WTC11 (cell line): ENCODE measurements at places on chromosomes 1 and 21. TPM values are rescaled to one million over a fixed set of nuclear protein-coding genes. Genes with fewer than 3 reads are reported as not detected.
A peak's percentile ranks its signal among the peaks of the same experiment; 100 is the strongest.

NUF2 gene
- total RNA-seq, result 25.9 to 32.9 TPM (median 26.1 TPM) in 3 replicates

KIF1B gene
- total RNA-seq, result 63.1 to 70.1 TPM (median 64.9 TPM) in 3 replicates

DNA sequence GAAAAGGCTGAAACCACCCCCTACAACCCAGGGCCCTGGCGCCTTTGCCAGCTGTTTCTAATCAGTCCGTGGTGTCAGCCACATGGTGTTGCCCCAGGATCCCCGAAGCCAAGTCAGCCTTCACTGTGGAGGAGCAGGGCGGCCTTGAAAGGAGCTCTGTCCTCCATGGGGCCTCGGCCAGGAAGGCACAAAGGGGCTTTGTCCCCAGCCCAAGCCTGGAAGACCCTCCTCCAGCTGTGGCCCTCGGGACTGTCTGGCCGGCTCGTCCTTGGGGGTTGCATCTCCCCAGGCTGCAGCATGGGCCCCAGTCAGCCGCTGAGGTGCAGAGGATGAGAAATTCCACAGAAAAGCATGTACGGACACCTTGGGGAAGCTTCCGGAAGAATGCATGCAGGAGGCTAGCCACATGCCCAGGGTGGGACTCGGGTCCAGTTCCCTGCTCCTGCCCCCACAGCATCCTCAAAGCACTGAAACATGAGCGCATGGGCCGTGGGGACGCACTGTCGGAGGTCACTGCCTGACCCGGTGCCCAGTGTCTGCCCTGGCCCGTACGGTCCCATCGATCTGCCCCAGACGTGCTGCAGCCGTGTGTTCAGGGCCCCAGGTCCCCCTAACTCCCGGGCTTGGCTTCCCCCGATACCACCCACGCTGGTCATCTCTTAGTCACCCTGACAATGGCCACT is 38.6 kb upstream of the POFUT2 start:
- H3K36me3 ChIP-seq, result no peaks in the 10 kb centered on the region; the same call in 1 of the 2 replicates
- DNase-seq, result no peak
- H3K27ac ChIP-seq, result 0 out of 2 replicates have a peak overlapping the region, but pooled peaks have one; percentile 48
- H3K27me3 ChIP-seq, result no peaks in the 10 kb centered on the region

DNA sequence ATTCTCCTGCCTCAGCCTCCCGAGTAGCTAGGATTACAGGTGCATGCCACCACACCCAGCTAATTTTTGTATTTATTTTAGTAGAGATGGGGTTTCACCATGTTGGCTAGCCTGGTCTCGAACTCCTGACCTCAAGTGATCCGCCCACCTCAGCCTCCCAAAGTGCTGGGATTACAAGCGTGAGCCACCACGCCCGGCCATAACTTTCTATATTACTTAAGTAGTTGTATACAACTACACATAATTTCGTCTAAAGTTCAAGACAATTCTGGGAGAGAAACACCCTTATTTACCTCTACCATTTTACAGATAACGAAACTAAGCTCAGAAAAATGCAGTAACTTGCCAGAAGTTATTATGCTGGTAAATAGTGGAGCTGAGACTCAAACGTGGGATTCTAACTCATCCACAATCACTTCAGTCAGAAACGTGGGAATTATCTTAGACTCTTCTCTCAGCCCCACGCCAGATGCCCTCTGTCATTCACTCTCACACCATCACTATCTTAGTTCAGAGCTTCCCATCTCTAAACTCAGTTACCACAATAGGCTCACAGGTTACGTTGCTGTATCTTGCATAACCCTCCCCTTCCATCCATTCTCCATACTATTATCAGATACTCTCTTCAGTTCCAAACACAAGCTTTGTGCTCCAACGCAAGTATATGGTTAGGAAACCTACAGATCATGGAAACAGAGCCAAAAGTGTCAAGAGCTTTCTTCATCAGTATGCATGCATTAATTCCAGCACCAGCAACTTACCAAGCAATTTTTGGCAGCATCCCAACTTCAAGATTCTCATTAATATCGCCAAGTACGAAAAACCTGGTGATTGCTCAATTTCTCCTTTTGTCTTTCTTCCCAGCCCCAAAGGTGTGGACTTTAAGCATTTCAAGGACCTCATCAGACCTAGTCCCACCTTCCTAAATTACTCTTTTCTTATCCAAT is 69.3 kb downstream of the RERE start:
- DNase-seq, result no peak
- H3K27ac ChIP-seq, result no peak overlapping the region
- peaks cover 19% of the 10 kb centered on the region for H3K4me1 ChIP-seq
- peaks cover 7% of the 10 kb centered on the region; the same call in 1 of the 2 replicates for H3K36me3 ChIP-seq
- no peak overlapping the region for H3K4me3 ChIP-seq
- no peaks in the 10 kb centered on the region for H3K27me3 ChIP-seq

DNA sequence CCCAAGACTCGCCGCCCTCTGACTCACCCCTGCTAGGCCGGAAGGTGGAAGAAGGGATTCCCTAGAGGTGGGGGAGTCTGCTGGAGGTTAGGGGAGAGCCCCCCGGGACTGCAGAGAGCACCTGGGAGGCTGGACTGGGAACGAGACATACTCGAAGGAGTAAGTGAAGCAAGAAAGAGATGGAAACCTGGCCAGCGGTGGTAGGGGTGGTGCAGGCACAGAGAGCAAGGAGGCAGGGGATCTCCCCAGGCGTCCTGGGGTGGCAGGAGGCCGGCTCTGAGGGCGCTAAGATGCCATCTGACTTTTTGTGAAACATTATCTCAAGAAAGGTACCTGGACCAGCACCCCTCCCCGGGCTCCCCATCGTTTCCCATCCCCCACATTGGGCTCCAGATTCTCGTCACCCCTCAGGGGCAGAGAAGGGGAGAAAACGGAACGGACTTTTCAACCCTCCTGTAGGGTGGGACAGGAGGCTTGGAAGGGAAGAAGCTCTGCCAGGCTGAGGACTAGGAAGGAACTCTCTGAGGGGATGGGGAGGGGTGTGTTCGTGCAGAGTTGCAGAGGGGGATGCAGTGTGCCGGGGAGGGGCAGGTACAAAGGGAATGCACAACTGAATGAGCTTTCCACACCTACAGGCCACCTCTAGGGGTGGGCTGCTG is 708 bp downstream of the CHRNB2 start:
- H3K36me3 ChIP-seq, result peaks cover 5% of the 10 kb centered on the region; the same call in 1 of the 2 replicates
- no peak for DNase-seq
- peaks cover 28% of the 10 kb centered on the region for H3K4me1 ChIP-seq
- H3K4me3 ChIP-seq, result peak overlapping the region; percentile 97
- peaks cover 22% of the 10 kb centered on the region for H3K27me3 ChIP-seq

- H3K4me1 ChIP-seq, result peaks cover 20% of the 10 kb centered on the region
- DNase-seq, result no peak
- H3K36me3 ChIP-seq, result no peaks in the 10 kb centered on the region
- H3K27me3 ChIP-seq, result no peaks in the 10 kb centered on the region
- H3K4me3 ChIP-seq, result no peak overlapping the region
Observed at GRCh38 chr1:110434946-110435345, 16.0 kb upstream of the PROK1 start.

DNA sequence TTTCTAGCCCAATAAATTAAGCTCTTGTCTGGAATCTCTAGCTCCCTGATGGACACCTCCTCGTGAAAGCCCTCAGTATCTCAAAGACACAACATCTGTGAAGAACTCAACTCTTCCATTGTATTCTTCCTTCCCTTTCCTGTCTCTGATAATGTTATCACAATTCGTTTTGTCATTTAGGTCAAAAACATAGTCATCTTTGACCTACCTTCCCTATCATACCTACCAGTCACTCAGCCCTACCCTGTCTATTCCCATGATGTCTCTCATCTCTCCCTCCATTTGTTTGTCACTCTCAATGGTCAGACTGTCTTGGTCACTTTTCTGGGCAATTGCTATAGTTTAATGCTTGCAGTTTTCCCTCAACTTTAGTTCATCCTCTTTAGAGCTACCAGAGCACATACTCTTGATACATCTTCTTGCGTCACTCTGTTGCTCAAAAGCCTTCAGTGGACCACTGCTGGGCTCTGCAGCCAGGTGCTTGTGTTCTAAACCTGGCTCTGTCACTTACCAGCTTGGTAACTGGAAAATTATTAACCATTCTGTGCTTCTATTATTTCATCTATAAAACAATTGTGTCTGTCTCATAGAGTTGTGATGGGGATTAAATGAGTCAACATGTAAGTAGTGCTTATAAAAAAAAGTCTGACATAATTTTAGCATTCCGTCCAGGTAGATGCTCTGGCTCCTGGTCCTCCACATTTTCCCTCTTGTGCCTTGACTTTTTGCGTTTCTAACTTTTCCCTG is 39.6 kb downstream of the DDR2 start:
- no peak for DNase-seq
- H3K4me1 ChIP-seq, result no peaks in the 10 kb centered on the region
- H3K27me3 ChIP-seq, result no peaks in the 10 kb centered on the region
- no peak overlapping the region for H3K27ac ChIP-seq
- no peaks in the 10 kb centered on the region for H3K36me3 ChIP-seq

DNA sequence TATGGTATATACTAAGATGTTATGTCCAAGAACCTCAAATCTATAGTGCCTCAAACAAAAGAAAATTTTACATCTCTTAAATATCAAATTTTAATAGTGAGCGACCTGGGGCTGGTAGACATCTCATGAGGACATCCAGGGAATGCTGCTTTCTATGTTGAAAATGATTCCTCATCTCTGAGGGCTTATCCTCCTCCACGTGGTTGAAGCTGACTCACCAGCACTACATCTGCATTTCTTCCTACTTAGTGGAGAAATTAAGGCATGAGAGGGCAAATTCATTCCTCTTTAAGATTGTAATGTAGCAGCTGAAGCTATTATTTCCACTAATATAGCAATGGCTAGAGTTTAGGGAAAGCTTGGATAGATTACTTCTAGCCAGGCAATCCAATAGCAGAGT is 529.5 kb downstream of the COL11A1 start:
- H3K4me3 ChIP-seq, result no peak overlapping the region
- no peaks in the 10 kb centered on the region for H3K36me3 ChIP-seq
- H3K27ac ChIP-seq, result no peak overlapping the region
- no peaks in the 10 kb centered on the region for H3K4me1 ChIP-seq

DNA sequence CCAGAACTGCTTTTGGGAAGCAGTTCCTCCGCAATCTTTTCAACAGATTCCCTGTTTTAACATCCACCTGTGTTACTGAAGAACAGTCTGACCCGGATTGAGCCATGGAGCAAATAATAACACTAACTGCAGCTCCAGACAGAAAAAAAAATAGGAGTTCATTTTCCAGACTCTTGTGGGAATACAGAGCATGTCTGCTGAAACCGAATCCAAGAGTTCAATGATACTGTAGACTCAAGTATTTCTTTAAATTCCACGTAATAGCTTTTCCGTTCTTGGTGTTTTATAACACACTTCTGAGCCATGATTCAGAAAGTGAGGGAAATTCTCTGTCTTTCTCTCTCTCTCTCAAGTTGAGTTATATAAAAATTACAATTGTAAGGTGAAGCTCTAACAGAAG is 60.6 kb downstream of the DDAH1 start:
- no peaks in the 10 kb centered on the region for H3K36me3 ChIP-seq
- H3K27me3 ChIP-seq, result no peaks in the 10 kb centered on the region
- H3K4me1 ChIP-seq, result peaks cover 23% of the 10 kb centered on the region
- no peak for DNase-seq

DNA sequence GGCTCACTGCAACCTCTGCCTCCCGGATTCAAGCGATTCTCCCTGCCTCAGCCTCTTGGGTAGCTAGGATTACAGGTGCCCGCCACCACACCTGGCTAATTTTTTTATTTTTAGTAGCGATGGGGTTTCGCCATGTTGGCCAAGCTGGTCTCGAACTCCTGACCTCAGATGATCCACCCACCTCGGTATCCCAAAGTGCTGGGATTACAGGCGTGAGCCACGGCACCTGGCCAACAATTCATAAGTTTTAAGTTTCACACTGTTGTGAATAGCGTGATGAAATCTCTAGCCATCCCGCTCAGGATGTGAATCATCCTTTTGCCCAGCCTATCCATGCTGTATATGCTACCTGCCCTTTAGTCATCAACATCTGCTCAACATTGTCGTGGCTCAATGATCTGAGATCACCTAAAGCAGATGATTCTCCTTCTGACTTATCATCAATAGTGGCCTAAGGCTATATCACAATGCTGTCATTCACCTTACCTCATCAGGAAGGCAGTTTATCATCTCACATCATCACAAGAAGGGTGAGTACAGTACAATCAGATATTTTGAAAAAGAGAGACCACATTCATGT is 2.6 kb downstream of the PFDN2 start:
- H3K36me3 ChIP-seq, result peaks cover 9% of the 10 kb centered on the region
- 0 out of 2 replicates have a peak overlapping the region, but pooled peaks have one; percentile 26 for H3K27ac ChIP-seq
- no peak for DNase-seq
- no peak overlapping the region for H3K4me3 ChIP-seq
- peaks cover 28% of the 10 kb centered on the region for H3K4me1 ChIP-seq
- no peaks in the 10 kb centered on the region for H3K27me3 ChIP-seq

DNA sequence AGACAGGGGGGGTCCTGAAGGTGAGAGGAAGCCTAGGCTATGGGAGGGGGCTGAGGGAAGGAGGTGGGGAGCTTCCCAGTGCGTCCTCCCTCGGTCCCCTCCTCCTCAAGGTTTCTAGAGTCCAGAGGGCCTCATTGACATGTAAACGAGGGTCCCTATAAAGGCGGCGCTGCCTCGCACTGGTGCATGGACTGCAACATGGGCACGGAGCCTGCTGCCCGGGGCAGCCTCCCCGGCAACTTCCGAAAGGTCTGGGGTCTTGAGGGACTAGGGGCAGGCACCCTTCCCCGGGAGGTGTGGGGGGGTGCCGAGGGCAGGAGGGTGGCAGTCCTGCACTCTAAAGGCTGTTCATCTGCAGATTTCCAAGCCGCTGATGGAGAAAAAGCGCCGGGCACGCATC is at the start of gene HES3:
Gene HES3 (plus strand): TSS at position 187 of the 400 bp plus-strand sequence. CDS start 187 bp downstream, at position 374.
- no peak for DNase-seq
- H3K27me3 ChIP-seq, result peaks cover 32% of the 10 kb centered on the region
- H3K4me1 ChIP-seq, result peaks cover 44% of the 10 kb centered on the region
- no peaks in the 10 kb centered on the region for H3K36me3 ChIP-seq
- H3K4me3 ChIP-seq, result peak within 1 kb of the TSS; percentile 77
- H3K27ac ChIP-seq, result no peak within 1 kb of the TSS

GRCh38 chr21:16324630-16325029 is 594.8 kb downstream of the USP25 start:
- no peaks in the 10 kb centered on the region for H3K36me3 ChIP-seq
- peaks cover 10% of the 10 kb centered on the region for H3K27me3 ChIP-seq
- no peak for DNase-seq
- no peak overlapping the region for H3K4me3 ChIP-seq
- no peaks in the 10 kb centered on the region for H3K4me1 ChIP-seq
- H3K27ac ChIP-seq, result no peak overlapping the region

GRCh38 chr1:24018611-24019580 is 38.8 kb upstream of the SRSF10 start:
- H3K27me3 ChIP-seq, result no peaks in the 10 kb centered on the region
- H3K4me1 ChIP-seq, result peaks cover 26% of the 10 kb centered on the region
- no peak overlapping the region for H3K27ac ChIP-seq
- peak; percentile 60 for DNase-seq
- no peaks in the 10 kb centered on the region for H3K36me3 ChIP-seq
- H3K4me3 ChIP-seq, result no peak overlapping the region

- no peak for DNase-seq
- H3K27ac ChIP-seq, result no peak overlapping the region
- H3K4me3 ChIP-seq, result no peak overlapping the region
- no peaks in the 10 kb centered on the region for H3K36me3 ChIP-seq
Observed at GRCh38 chr1:167665469-167665868, 35.4 kb downstream of the RCSD1 start.
